GM04503 (cell line): ENCODE measurements at places on chromosomes 12 and 14.

GRCh38 chr14:103597623-103598377, 31.2 kb upstream of the KLC1 start:
- peak; percentile 45 for DNase-seq

DNA sequence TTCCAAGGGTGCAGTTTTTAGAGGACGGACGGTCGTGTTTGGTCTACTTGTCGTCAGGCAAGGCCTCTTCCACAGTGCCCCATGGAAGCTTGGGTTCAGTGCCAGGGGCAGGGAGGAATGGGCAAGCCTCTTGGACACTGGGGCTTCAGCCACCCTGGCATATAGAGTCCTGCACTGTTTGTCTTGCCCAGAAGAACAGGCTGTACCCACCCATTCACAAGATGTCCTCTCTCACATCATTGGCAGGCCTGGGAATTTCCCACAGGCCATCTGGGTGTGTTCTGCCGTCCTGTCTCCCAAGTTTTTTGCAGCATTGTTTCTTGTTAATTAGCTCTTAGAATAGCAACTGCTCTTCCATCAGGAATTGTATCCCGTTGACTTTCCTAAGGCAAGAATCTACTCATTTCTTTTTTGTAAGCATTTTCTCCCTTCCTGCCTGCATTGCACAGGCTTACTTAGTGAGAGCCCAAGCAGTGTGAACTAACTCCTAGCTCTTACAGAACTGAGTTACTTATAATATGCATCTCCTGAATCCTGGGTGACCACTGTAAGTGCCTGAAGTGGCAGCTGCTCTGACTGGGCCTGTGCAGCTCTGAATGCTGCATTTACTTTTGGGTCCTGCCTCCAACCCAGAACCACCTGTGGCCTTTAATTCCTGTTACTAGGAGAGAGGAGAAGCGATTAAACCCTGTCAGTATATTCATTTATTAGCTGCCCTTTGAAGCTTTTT, 149.4 kb upstream of the HIF1A start:
- DNase-seq: no peak

DNA sequence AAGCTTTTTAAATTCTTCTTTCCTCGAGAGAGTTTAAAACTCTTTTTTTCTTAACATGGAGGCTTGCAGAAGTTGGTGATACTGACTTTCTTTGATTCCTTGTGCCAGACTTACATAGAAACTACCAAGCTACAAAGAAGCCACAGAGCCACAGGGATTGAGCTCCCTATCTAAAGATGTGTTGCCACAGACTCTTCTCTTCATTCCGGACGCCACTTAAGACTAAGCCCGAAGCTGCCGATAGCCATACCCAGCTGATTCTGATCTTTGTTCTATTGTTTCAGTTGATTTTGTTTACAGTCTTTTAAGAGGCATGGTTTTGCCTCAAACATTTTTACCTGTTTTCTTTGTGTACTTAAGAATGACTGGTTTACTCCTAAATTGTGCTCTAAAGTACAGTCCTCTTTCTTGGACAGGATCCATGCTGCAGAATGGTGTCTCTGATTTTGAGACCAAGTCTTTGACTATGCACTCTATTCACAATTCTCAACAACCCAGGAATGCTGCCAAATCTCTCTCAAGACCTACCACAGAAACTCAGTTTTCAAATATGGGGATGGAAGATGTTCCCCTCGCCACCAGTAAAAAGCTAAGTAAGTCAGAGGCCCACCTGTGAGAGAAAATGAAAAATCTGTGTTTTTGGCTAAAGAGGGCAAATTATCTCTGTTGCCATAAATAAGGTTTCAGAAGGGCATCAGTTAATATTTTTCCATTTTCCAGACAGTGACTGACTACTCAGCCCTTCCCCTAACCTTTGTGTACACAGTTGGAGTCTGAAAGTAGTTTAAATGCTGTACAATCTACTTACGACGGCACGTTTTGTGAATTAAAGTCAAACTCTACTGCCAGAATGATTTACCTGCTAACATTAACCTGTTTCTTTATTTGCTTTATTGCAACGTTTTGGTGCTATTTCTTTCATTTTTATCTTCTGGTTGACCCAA, 42.1 kb upstream of the KCNH3 start:
- DNase-seq: no peak

GRCh38 chr12:24226745-24227350, 277.4 kb upstream of the SOX5 start:
- no peak for DNase-seq

- no peak for DNase-seq
These were observed 6.6 kb downstream of the ZNF385A start for GRCh38 chr12:54377797-54378515.

GRCh38 chr14:30462358-30462757, 96.6 kb upstream of the G2E3 start:
- DNase-seq: no peak

- no peak for DNase-seq
These were observed 72.4 kb downstream of the HECTD4 start for GRCh38 chr12:112309797-112310196.

GRCh38 chr12:93032758-93033157, 103.7 kb upstream of the EEA1 start:
- DNase-seq: no peak

DNA sequence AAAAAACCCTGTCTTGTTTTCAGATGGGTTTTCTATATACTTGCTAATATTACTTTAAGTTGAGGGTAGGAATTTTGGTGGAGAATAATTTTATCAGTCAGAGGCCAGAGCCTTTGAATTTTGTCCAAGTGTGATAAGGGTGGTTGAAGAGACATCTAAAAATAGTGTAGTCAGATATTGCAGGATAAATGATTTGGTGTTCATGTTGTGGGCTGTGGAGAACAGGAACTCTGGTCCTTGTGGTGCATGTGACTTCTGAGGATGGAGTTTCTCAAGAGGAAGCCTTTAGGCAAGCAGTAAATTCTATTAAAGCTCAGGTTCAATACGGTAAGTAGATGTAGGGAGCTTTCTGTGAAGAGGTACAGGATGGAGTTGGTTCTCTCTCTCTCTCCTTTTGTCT, 2.8 kb downstream of the ADAM21 start:
- no peak for DNase-seq

- no peak for DNase-seq
These were observed 8.7 kb downstream of the SHMT2 start for GRCh38 chr12:57237932-57238853.

DNA sequence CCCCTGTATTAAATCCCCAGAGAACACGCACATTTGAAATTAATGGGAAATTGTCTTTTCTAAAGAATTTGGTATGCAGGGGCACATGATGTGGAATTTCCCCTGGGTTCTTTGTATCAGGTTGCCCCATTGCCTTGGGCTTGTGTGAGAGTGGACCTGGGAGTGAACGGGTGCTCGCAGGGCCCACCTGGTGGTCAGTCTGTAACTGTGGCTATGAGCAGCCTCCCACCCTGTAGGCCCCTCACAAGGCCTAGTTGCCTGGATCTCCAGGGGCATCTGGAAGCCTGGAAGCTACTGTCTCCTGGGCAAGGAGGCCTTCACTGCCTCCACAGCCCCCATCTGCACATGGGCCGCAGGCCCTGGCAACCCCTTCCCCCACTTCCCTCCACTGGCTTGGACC, 96.7 kb downstream of the SLC25A47 start:
- DNase-seq: no peak

GRCh38 chr12:114476159-114476558, 70.2 kb upstream of the TBX5 start:
- peak; percentile 7 for DNase-seq

GRCh38 chr14:74239848-74240793, 872 bp downstream of the VSX2 start:
- no peak for DNase-seq

- DNase-seq: no peak
These were observed 11.0 kb upstream of the NCOR2 start for GRCh38 chr12:124578445-124578844.

DNA sequence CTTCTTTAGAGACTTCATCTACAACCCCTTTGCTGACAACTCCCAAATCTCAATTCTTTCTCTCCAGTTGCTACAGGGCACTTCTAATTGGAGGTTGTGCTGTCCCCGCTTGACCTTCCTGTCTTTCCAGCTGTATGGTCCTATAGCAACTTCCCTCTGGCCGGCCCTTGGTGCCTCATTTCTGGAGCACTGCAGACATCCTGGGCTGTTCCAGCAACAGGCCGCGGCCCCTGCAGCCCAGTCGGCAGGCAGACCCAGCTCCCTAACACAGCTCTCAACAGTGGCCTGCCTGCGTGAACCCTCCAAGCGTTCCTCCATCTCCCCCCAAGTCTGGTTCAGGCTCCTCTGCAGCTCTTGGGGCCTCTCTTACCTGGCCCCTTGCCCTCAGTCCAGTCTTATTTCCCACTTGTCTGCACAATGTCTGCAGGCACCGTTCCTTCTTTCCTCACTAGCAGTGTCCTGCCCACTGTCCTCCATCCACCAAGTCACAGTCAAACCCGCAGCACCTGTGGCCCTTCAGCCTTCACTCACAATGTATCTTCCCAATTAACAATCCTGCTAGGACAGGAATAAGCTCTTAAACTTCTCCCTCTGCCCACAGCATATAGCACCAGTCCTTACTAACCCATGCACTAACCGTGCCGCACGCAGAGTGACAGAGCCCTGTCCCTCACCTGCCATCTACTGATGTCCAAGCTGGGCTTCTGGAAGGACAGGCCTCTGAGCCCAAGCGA, 1.6 kb upstream of the EML1 start:
- no peak for DNase-seq

- no peak for DNase-seq
These were observed 32.8 kb downstream of the GALC start for GRCh38 chr14:87960013-87960787.

- peak; percentile 6 for DNase-seq
These were observed 71.3 kb downstream of the ANKRD9 start for GRCh38 chr14:102437997-102438915.

DNA sequence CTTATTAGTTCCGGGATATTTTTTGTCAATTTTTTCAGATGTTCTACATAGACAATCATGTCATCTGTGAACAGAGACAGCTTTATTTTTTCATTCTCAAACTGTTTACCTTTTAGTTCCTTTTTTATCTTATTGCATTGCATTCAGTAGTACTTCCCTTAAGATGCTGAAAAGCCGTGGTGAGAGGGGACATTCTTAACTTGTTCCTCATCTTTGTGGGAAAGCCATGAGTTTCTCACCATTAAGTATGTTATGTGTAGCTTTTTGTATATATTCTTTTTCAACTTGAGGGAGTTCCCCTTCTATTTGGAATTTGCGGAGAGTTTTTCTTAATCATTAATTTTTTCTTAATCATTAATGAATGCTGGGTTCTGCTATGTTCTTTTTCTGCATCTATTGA, 1727.1 kb upstream of the SEL1L start:
- DNase-seq: no peak
